Cortex of kidney (tissue), 1 donor: ENCODE measurements at places on chromosomes 11 and 22.

- DNase-seq, result no peak
These were observed 40.4 kb downstream of the BCR start for GRCh38 chr22:23220485-23221350.

DNA sequence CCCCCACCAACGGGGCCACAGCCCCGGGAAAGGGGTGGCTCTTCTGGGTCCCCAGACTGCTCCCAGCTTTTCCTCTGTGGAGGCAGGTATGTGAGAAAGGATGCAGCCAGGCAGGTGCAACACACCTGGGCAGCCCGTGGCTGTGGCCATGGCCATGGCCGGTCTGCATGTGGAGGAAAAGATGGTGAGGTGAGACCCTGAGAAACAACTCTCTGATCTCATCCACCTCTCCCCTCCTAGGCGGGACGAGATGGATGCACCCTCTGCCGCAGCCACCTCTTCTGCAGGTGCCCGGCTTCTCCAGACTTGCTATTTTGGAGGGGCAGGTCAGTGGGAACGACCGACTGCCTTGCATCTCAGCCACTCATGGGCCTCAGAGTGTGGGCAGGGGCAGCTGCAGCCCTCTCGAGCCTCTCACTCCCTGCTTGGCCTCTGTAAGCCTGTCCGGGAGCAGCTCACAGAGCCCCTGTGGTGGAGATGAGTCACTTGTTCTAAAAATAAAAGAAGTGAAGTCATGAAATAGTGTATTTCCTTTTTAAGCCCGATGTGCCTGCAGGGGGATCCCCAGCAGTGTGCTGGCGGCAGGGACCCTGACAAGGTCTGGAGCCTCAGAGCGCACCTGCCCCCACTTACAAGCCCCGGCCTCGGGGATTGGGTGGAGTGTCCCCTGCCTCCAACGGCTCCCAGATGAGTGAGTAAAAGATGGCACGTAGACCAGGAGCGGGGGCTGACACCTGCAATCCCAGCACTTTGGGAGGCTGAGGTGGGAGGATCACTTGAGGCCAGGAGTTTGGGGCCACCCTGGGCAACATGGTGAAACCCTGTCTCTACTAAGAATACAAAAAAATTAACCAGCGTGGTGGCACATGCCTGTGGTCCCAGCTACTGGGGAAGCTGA is 10.7 kb downstream of the SMIM38 start:
- no peak for DNase-seq

- DNase-seq, result no peak
These were observed 4.7 kb upstream of the C11orf96 start for GRCh38 chr11:43937434-43938411.

DNA sequence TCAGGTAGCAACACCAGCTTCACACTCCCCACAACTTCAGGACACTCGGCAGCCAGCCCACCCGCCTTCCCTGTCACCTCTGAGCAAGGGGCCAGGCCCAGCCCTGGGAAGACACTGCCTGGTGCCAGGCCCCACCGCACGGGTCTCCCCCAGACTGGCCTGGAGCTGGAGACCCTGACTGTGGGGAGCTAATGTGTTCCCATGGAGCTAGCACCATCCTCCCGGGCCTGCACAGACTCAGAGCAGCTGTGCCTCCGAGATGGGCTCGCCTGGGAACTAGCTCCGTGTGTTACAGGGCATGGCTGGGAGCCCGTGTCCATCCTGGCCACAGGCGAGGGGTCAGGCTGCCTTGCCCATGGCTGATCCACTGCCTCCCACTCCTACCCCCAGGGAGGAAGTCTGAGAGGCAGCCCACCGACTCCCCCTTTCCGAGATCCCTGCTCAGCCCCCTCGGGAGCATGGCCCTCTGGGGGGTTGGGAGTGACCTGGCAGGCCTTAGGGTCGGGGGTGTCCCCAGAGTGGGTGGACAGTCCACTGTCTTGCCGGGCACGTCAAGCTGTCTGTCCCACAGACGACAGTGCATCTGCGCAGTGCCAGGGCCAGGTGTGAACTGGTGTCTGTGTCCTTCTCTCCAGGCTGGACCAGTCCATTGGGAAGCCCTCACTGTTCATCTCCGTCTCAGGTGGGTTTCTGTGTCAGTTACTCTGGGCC is 76.7 kb upstream of the KCNQ1OT1 start:
- DNase-seq, result no peak

GRCh38 chr22:26642465-26643417 is 14.6 kb upstream of the MIAT start:
- no peak for DNase-seq

DNA sequence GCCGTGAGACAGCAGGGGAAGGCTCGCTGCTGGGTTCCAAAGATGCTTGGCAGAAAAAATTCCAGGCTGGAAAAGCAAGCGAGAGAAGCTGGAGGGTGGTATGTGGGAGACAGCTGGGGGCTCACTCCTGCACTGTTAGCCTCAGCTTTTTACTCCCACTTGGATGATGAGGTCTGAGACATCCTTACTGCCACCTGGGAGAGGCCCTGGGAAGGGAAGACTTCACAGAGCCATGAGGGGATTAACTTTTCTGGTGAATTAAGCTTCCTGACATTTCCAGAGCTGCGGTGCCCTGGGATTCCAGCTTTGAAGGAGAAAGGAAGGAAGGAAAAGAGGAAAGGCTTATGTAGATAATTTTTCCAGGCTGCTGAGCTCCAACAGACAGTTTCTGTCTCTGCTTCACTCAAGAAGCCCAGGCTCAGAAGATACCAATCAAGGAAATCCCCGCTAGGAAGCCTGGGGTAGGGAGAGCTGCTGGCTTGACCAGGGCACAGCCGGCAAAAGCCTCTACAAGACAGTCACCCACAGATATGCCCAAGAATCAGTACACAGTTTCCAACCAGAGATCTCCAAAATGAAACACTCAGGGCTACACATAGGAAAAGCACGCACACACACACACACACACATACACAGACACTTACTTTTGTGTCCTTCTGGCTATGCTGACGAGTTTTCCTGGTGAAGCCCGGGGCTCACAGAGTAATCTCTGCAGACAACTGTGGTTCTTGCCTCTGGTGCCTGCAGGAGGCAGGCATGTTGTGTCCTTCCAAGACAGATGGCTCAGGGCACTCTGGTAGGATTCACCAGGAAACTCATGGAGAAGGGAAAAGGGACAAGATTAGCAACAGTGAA is 907 bp downstream of the MCHR1 start:
- no peak for DNase-seq

GRCh38 chr22:32421484-32421883 is 9.4 kb upstream of the RTCB start:
- no peak for DNase-seq

DNA sequence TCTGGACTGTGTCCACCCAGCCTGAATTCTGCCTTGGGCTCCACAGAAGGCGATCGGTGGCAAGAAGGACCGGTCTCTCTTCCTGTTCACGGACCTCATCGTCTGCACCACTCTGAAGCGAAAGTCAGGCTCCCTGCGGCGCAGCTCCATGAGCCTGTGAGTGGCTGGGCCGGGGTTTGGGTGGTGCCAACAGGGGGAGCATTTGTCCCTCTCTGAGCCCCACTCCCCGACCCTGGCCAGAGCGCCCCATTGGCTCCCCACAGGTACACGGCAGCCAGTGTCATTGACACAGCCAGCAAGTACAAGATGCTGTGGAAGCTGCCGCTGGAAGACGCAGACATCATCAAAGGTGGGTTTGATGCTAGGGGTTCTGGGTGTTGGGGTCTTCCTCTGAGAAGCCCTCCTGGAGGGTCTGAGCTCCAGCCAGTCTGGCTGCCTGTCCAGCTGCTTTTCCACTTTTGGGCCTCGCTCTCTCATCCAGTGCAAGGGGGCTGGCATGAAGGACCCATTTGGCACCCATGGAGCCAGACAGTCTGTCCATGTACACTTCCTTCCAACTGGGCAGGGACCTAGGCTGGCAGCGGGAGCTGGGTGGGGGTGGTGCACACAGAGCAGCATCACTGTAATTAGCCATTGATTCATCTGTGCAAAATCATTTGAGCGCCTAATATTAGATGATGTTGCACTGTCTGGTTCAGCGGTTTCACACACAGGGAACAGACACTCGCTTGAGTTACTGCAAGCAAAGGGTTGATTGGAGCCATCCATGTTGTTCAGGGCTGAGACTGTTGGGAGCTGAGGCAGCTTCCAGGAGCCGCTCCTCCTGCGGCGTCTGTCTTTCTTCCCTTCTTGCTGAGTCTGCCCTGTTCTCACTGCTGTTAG is 19.0 kb upstream of the RELT start:
- no peak for DNase-seq

DNA sequence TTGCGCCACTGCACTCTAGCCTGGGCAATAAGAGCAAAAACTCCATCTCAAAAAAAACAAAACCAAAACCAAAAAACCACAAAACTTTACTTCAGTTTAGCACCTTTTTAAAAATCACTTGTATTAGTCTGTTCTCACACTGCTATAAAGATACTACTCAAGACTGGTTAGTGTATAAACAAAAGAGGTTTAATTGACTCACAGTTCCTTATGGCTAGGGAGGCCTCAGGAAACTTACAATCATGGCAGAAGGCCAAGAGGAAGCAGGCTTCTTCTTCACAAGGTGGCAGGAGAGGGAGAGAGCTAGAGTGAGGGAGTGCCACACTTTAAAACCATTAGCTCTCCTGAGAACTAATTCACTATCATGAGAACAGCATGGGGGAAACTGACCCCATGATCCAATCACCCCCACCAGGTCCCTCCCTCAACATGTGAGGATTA is 261.3 kb downstream of the TMEM135 start:
- no peak for DNase-seq

- DNase-seq, result no peak
These were observed 197.0 kb downstream of the PGR start for GRCh38 chr11:100932474-100933100.

GRCh38 chr11:132357811-132358572 is 987.6 kb downstream of the NTM start:
- no peak for DNase-seq

DNA sequence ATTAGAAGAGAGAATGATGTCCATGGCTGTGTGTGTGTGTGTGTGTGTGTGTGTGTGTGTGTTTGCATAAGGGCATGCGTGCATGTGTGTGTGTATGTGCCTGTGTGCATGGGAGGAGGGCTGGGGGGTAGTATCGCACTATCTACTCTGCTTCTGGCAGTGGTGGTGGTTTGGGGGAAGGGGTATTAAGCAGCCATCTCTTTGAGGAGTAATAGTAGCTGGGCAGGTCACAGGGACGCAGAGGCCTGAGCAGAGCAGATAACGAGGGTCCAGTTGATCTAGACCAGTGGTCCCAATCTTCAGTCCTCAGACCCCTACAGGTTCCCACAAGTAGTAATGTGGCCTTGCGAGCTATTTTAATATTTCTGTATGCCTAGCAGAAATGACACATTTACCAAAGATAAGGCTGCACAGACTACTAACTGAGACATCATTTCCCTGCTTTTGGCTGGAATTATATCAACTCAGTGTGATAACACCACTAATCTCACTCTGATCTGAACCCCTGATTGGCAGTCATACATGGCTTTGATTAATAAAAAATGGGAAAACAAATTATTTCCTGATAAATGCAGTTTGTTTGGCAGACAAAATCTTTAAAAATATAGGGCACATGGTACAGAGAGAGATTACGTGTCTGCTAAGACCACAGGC is 354.3 kb downstream of the BUD13 start:
- DNase-seq, result no peak

DNA sequence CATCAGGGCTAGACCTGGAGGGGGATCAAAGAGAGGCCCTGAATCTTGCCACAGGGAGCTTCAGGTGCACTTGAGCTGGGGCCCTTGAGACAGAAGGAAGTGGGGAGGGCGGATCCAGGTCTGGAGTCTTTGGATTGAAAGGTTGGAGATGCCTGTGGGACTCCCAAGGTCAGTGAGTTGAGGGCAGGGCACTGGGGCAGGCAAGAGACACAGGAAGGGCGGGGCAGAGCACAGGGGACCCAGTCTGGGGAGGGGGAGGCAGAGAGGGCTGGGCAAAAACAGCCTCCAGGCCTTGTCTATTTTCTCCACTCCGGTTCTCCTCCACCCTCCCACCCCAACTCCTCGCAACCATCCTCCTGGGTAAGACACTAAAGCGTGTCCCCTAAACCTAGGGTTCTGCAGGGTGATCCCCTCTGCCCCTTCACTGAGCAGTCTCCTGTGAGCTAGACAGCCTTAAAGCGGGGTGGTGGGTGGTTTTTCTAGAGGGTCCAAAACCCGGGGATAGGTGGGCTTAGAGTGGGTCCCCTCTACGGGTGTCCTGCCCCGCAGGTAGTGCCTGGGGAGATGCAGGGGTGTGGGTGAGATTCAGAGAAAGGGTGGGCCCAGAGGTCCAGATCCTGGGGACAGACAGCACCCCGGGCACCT is 38.6 kb upstream of the CELSR1 start:
- DNase-seq, result no peak

- no peak for DNase-seq
These were observed 1.9 kb upstream of the GCAT start for GRCh38 chr22:37805810-37806277.

GRCh38 chr11:20355221-20356219 is 8.0 kb upstream of the HTATIP2 start:
- no peak for DNase-seq

- DNase-seq, result no peak
These were observed 34.7 kb downstream of the ATG16L2 start for GRCh38 chr11:72848846-72849466.

DNA sequence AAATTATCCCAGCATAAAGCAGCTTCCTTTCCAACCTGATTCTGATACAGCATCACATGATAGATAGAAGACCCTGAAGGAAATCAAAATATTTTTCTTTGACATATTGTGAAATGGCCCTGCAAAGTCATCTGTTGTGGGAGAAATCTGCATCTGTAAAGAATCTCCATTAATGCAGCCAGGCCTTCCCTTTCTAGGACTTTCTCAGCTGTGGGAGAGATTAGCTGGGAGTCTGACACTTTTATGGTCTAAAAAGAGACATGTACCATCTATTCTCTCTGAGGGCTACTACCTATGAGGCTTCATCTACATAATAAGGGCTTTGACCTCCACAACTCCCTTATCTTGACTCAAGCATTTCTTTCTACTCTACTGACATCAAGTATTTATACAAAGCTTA is 238.1 kb downstream of the SWAP70 start:
- no peak for DNase-seq

DNA sequence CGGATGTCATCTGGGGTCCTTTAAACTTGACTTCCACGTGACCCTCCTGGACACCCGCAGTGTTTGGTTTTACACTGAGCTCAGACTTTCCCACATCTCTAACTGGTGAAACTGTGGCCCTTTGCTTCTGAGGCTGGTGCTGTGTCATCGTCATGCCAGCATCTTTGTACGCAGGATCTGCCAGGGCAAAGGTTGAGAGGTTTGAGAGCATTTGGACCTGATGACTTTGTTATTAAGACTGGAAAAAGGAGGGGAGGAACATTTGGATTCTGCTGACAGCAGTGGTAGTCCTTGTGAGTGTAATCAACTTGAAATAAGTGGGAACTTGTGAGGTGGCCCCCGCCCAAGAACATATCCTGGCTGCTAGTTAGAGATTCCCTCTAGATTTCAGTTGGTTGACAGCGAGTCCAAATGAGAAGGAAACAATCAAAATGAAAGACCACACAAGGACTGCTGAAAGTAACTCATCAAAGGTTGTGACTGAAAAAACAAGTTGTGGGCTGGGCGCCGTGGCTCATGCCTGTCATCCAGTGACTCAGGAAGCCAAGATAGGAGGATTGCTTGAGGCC is 102.5 kb downstream of the KIAA1671 start:
- DNase-seq, result no peak
